A673 (cell line): ENCODE measurements at places on chromosomes 13 and 19. TPM values are rescaled to one million over a fixed set of nuclear protein-coding genes. Genes with fewer than 3 reads are reported as not detected.

GRCh38 chr13:102900193-102900608, 54.4 kb downstream of the ERCC5 start:
- DNase-seq, result no peak

DNA sequence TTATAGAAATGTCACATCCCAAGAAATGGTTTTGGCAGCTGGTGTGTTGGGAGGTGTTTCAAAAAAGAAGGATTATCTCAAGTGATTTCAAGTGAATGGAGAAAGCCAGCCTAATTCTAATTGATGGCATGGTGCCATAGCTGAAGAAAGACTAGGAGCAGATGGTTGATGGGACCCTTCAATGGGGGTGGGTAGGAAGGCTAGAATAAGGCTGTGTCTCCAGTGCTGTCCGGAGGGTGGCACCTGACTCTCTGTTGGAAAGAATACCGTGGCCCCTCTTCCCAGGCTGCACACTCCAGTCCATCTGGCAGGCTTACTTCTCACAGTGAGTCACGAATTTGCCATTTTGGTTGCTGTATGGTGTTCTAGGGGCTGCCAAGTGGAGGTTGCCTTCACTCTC, 51.0 kb upstream of the GPR12 start:
- DNase-seq, result no peak

GRCh38 chr13:51518827-51519226, 65.4 kb upstream of the WDFY2 start:
- peak; percentile 87 for DNase-seq

GRCh38 chr19:56964410-56964920, 123.9 kb upstream of the PEG3 start:
- DNase-seq, result no peak

MAST3 gene
- total RNA-seq, result 5.1 and 7.9 TPM in 2 replicates

HAUS5 gene
- total RNA-seq, result 31.1 and 33.5 TPM in 2 replicates
